Inflammatory macrophage (primary cell): ENCODE measurements at places on chromosomes 3 and 15.

- DNase-seq: no peak
These were observed 465.2 kb upstream of the TGFBR2 start for GRCh38 chr3:30141178-30141581.

- DNase-seq: no peak
These were observed 133.8 kb upstream of the RARB start for GRCh38 chr3:25294169-25294805.

DNA sequence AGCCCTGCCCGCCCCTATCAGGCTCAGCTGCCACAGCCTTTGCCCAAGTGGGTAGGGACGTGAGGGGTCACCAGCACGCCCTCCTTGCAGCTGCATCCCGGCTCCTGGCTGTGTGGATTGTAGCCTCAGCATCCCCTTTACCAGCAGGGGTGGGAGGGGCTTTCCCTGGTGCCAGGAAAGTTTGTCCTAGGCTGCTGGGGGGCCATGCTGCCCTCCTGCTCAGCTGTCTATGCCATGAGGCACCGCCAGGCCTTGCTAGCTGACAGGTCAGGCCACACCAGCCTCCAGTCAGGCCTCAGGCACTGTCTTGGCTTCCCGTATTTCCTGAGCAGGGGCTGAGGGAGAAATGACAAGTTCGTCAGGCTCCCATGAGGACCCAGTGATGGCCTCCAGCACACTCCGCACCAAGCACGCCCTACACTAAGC, 32.3 kb downstream of the TKT start:
- DNase-seq: no peak

DNA sequence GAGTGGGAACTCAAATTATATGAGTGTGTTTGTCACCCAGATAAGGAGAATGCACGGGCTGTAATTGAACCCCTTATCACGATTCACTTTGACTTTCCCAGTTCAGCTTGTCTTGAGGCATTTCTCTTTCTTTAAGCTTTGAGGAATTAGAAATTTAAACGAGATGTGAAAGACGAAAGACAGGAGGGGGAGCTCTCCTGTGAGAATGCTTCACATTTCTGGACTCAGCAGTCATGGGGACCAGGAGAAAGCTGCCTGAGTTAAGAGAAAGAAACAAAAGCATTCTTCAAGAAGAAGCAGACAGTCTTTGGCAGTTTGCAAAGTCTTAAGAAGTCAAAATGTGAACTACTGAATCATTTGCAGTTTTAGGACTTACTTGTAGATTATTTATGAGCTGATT, 205.6 kb downstream of the NECTIN3 start:
- DNase-seq: no peak

GRCh38 chr3:121957674-121958415, 63.6 kb downstream of the SLC15A2 start:
- peak; percentile 91 for DNase-seq

GRCh38 chr3:48748754-48749153, 31.7 kb upstream of the IP6K2 start:
- peak; percentile 94 for DNase-seq

GRCh38 chr3:96434651-96435050, 379.7 kb upstream of the EPHA6 start:
- no peak for DNase-seq

DNA sequence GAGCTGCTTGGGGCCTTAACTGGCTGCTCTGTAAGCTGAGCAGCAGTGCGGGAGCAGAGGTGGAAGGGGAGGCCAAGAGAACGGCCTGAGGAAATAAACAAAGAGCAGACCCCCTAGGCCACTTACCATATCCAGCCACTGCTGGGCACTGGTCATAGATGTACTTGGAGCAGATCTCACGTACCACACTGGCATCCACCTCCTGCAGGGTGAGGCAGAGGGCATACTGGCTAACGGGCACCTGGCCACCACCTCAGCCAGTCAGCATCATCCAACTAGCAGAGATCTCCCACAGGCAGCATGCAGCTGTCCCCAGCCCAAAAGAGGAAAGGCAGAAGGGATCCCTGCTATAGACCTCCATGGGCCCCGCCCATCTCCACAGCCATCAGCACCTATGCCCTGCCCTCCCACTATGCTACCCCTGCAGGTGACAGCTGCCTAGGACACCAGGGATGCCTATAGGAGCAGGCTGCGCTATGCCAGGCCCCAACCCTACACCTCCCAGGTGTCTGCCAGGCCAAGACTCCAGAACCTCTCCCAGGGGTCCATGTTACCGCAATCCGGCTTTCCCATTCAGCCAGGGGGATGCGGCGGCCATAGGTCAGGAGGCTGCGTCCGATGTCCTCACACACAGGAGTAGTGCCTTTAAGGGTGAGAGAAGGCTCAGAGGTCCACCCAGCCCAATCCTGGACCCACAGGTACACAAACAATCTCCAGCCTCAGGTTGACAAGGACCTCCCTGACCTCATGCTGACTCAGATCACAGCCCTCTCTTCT, 4.6 kb upstream of the COL7A1 start:
- DNase-seq: no peak

DNA sequence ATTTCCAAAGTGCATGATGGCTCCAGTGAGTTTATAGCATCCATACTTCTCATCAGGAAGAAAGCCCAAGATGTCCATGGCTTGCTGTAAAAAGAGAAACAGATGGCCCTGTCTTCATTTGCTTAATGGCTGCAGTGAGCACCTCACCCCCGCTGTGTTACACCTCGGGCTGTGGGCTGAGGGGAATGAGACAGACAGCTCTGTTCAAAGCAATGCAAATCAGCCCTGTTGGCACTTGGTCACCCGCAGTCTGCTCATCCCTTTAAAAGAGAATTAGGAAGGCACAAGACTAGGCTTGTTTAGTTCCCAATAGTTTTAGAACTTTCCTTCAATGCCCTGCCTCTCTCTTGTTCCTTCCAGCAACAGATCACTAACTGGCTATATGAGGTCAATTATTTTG, 25.2 kb downstream of the MYH15 start:
- DNase-seq: no peak

GRCh38 chr3:50181985-50182384, 9.4 kb upstream of the GNAT1 start:
- no peak for DNase-seq

- DNase-seq: no peak
These were observed 157.5 kb upstream of the SLC24A5 start for GRCh38 chr15:47963265-47963664.

DNA sequence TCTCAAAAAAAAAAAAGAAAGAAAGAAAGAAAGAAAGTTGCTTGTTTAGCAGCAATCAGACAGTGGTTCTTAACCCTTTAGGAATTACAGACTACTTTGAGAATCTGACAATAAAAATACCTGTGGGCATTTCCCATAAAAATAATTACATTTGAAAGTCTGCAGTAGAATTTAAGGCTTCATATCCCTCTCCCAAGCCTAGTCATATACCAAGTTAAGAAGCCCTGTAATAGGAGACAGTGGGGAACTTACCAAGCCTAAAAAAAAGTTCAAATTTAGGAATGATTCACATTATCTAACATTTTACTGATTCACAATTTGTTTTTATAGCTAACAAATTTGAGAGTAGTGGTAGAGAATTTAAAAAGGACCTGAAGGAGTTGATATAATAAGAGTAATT, 47.5 kb downstream of the LRRFIP2 start:
- no peak for DNase-seq

DNA sequence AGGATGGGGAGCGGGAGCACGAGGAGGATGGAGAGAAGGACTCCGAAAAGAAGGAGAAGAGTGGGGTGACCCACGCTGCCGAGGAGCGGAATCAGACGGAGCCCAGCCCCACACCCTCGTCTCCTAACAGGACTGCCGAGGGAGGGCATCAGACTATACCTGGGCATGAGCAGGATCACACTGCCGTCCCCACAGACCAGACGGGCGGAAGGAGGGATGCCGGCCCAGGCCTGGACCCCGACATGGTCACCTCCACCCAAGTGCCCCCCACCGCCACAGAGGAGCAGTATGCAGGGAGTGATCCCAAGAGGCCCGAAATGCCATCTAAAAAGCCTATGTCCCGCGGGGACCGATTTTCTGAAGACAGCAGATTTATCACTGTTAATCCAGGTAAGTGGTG, 169.8 kb downstream of the FEZF2 start:
- DNase-seq: no peak

DNA sequence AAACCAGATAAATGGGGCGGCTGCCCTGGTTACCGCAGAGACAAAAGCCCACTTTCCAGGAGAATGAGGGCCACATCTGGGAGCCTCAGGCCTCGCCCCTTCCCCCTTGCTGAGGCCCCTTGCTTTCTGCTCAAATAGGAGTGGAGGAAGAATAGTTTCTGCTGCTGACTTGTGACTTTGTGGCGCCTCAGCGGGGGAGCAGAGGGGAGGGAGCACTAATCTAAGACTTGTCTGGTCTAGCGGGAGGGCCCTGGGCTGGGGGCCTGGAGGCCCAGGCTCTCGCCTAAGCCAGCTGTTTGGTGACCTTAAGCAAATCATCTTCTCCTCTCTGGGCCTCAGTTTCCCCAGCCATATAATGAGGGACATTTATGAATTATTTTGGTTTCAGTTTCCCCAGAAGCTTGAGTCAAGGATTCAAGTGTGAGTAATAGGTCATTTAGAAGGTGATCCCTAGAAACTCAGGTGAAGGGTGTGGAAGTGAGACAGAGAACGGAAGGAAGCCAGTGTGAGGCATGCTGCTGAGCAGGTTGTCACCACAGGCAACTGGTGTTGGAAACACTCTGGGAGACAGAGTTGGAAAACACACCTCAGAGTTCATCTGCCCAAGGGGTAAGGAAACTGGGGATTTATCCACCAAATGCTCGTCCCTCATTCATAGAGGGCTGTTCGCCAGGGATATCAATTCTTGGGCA, 25.9 kb upstream of the SMAD3 start:
- DNase-seq: no peak

- DNase-seq: no peak
These were observed 389.7 kb upstream of the ROBO1 start for GRCh38 chr3:80157546-80157945.

- peak; percentile 45 for DNase-seq
These were observed 3.6 kb upstream of the ATOSA start for GRCh38 chr15:52682781-52683180.

DNA sequence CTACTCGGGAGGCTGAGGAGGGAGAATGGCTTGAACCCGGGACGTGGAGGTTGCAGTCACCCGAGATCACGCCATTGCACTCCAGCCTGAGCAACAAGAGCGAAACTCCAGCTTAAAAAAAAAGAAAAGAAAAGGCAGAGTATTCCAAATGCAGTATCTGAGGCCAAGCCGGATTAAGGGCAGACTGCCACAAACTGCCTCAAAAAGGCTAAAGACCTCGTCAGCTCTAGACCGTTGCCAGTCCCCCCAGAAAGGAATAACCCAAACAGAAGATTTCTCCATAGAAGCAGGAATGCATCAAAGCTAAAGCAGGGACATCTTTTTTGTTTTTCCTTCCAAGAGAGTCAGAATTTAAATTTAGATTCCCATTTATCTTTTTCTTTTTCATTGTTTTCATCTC, 72.9 kb downstream of the TM4SF4 start:
- no peak for DNase-seq

DNA sequence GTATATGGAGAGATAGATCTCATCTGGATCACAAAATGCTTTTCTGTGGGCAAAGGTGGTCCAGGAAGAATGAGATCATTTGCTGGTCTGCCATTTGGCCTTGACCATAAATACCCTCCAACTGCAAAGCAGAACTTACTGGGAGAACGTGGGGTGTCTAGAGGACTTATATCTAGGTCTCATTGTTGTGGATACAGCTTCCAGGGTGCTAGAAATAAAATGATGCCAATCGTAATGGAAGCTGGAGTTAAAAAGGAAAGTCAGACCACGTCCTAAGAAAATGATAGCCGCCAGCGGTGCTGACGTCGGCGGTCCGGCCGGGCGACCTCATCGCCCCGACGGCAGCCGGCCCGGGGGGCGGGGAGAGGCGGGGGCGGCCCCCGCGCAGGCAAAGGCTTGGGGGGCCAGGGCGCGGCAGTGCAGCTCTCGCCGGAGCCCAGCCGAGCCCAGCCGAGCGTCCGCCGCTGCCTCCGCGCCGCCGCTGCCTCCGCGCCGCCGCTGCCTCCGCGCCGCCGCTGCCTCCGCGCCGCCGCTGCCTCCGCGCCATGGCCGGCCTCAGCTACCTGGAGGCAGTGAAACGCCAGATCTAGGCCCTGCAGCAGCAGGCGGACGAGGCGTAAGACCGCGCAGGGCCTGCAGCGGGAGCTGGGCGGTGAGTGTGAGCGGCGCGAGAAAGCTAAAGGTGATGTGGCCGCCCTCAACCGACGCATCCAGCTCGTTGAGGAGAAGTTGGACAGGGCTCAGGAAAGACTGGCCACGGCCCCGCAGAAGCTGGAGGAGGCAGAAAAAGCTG, 89.5 kb downstream of the EOMES start:
- no peak for DNase-seq

- no peak for DNase-seq
These were observed 239.9 kb upstream of the ATP10A start for GRCh38 chr15:26103002-26103404.

GRCh38 chr3:33202711-33203457, 15.7 kb downstream of the SUSD5 start:
- DNase-seq: no peak

- peak; percentile 53 for DNase-seq
These were observed 56.9 kb upstream of the MEF2A start for GRCh38 chr15:99508852-99509251.

DNA sequence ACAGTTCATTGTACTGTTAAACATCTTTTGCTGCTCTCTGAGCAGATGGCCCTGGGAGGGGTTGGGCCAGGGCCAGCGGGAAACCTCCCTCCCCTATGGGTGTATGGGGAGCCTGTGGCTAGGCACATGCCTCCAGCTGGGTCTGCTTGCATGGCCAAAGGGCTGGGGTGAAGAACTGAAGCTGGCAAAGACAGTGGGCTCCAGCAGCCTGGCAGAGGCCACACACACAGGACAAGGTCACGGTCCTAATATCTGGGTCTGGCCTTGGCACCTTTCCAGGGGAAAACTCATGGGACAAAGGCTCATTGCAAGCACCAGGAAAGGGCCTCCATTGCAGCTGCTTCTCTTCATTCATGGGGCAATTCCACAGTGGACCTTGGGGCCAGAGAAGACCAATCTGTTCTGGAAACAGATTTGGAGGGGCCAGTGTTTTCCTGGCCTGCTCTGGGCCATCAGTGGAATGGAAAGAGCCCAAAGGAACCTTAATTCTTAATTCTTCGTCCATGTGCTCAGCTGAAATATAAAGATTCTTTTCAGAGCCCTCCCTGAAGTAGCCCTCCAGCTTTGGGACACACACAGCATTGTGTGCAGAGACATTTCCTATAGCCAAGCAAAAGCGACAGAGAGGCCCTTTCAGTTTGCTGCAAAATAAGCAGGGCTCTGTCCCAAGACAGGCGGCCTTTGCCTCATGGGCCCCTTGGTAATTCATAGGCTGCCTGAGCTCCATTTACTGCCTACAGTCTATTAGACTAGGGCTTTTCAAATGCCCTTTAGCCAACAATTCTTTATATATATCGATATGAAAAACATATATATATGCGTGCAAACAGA, 11.3 kb upstream of the LIMD1 start:
- DNase-seq: no peak

DNA sequence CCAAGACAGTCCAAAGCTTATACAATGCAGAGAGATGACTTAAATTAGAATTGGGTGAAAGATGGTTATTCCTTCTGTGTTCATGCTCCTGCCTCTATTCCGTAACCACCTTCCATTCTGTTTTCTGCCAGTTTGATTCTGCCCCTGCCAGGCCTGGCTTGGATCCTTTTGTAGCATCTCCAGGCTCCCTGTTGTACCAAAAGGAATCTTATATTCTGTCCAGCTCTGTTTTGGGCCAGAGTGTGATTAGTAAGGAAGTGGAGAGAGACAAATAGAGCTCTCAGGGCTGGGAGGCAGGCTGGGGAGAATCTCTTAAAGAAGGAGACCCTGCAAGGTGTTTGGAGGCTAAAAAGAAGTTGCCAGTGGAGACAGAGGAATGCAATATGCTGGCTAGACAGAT, 63.8 kb downstream of the KCNAB1 start:
- DNase-seq: no peak

GRCh38 chr3:177530908-177531307, 333.6 kb upstream of the TBL1XR1 start:
- DNase-seq: no peak

GRCh38 chr3:105730801-105731354, 137.9 kb downstream of the CBLB start:
- DNase-seq: peak; percentile 21
